ENCODE measurements at places on chromosomes 3 and 15. TPM values are rescaled to one million over a fixed set of nuclear protein-coding genes. Genes with fewer than 3 reads are reported as not detected.

The TMEM266 gene
- 1.1 TPM for total RNA-seq

- no peak for DNase-seq
Observed at GRCh38 chr3:115245438-115245837, 98.3 kb upstream of the ZBTB20 start.

DNA sequence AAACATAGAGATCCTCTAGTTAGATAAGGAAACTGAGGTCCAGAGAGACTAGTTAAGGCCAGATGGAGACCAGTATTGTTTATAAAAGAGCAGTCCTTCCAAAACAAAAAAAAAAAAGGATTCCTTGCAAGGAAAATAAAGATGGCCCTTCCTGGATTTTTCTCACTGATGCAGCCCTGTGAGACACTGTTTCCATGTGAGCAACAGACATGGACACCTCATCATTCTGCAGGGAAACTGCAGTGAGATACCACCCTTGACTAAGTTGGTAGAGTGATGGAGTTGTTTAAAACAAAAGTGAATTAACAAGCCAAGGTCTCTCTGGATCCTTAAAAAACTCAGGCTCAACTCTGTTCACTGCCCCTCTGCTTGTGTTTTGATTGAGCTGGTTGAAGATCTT lies 65.6 kb upstream of the MYZAP start:
- DNase-seq = no peak

GRCh38 chr3:29314727-29315088 lies 33.8 kb downstream of the RBMS3 start:
- DNase-seq = no peak

The MAP1A gene
- 4.0 TPM for total RNA-seq

The GABRR3 gene
- not detected for total RNA-seq

DNA sequence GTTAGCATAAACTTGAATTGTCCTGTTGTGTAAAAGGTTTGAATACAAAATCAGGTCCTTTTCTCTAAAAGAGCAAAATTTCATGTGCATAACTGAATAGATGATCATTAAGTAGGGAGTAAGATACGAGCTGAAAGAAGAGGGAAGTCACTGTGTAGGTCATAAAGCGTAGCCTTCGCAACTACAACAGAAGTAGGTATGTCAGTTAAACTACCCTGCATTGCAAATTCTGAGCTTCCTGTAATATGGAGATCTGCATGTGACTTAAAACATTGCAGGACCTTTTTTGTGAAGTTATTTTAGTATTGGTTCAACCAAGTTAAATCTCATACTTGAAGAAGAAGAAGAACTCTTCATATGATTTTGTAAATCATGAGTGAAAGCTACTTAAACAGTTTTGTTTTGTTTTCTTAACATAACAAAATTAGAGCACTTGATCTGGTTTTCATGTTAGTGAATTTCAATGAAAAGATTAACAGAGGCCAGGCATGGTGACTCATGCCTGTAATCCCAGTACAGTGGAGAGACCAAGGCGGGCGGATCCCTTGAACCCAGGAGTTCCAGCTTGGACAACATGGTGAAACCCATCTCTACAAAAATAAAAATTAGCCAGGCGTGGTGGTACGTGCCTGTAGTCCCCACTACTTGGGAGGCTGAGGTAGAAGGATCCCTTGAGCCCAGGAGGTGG lies 26.4 kb downstream of the ARMC8 start:
- DNase-seq = no peak

GRCh38 chr3:176523114-176523513 lies 674.2 kb downstream of the TBL1XR1 start:
- DNase-seq = no peak

GRCh38 chr3:50930371-50931208 lies 255.9 kb downstream of the DOCK3 start:
- no peak for DNase-seq

GRCh38 chr3:183306798-183307671 lies 54.0 kb downstream of the B3GNT5 start:
- DNase-seq = no peak

- DNase-seq = peak; percentile 72
Observed at GRCh38 chr3:53350652-53351051, 3.3 kb upstream of the DCP1A start.

The PRR20G gene
- total RNA-seq = not detected

The MITF gene
- total RNA-seq = not detected

DNA sequence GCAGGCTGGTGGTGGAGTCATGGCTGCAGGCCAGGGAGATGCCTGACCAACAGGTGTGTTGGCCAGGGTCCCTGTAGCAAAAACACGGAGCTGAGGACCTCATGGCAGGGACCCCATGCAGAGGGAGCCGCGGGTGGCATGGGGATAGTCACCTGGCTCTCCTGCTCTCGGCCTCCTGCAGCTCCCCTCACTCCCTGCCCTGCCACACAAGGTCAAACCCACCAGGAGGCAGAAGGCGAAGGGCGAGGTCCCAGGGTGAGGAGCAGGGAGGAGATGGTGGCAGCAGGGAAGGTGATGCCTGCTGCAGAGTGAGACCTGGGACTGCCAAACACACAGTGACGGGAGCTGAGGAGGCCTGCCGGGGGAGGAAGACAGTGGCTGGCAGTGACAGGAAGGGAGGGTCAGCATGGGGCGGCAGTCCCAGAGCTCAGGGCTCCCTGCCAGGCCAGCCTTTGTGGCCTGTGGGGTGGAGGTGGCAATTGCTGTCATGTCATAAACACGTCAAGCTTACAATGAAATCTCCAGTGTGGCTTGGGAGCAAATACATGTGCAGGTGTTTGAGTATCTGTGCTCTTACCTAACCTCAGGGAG lies 144.3 kb downstream of the TJP1 start:
- no peak for DNase-seq

DNA sequence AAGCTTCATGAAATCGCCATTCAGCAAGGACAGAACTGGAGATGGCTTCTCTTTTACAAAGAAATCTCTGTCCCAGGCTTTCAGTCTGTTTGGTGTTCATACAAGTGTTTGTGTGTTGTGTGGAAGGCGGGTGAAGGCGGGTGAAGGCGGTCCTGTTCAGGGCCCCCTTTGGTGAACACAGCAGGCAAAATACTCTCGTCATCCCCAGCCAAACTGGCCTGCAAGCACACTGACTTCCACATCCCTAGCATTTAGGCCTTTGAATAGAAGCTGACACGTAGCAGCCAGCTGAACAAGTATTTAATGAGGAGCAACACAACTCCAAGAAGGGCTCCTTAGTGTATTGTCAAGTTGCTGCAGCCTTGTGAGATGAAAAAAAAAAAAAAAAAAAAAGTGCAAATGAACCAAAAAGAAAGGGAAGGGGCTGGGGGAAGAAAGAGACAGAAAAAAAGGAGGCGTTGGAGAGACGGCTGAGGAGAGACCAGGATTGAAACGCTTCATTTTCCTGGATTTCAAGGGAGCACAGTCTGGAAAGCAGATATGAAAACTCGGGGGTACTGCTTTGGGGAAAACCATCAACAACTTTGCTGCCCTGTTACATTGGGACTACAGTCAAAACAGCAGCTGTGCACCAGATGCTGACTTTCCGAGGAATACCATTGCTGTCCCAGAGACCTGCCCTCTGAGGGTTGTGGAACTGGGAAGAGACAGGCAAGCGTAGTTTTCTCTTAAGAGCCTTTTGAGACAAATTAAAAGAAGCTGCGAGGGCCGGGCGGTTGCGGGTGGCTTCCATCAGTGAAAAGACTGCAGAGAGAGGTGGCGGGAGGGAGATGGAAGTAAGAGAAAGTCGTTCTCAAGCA lies 74.6 kb downstream of the TGFBR2 start:
- DNase-seq = peak; percentile 62

The CADM2 gene
- 6.8 TPM for total RNA-seq

DNA sequence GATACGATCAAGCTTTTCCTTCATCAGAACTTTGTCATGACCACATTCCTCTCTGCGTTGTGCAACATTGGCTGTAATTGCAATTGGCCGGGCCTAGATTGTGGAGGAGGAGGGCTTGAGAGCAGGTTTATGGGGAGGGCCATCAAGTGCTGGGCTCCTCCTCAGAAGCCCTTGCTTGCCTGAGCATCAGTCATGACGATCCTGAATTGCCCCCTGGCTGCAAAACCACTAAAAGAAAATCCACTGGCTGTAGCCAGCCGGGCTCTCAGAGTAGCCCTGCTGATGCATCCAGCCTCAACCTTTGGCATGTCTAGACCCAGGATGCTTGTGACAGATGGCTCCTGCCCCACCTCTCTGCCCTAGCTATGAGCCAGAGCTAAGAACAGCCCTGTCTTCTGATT lies 13.4 kb upstream of the TRH start:
- DNase-seq = no peak

The GPR149 gene
- not detected for total RNA-seq

The CLN6 gene
- total RNA-seq = 41.9 TPM

DNA sequence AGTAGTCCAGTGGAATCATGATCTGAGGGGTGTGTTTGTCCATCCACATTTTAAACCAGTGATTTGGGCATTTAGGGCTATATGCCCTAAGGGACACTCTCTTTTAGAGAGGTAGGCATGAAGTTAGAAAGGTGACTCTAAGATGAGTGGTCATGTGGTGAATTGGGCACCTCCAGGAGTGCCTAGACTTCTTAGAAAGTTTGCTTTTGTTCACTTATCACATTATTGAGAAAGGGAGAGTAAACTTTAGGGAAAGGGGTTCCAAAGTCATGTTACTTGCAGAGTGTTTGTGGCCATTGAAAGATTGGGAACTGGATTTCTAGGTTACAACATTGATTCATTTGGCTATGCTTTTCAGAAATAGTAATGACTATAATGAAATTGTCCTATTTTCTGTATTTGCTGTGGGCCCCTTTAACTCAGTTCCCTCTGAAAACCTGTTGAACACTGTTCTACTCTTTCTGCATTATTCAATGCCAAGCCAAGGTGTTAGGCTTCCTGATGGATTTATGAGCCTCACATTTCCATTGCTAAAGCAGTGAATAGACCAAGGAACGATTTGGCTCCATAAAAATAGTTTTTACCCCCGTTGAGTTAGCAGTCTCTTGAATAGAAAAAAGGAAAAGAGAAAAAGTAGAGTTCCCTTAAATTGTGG lies 169.3 kb downstream of the PTPRG start:
- DNase-seq = no peak

The GOLGA6L10 gene
- 1.3 TPM for total RNA-seq

DNA sequence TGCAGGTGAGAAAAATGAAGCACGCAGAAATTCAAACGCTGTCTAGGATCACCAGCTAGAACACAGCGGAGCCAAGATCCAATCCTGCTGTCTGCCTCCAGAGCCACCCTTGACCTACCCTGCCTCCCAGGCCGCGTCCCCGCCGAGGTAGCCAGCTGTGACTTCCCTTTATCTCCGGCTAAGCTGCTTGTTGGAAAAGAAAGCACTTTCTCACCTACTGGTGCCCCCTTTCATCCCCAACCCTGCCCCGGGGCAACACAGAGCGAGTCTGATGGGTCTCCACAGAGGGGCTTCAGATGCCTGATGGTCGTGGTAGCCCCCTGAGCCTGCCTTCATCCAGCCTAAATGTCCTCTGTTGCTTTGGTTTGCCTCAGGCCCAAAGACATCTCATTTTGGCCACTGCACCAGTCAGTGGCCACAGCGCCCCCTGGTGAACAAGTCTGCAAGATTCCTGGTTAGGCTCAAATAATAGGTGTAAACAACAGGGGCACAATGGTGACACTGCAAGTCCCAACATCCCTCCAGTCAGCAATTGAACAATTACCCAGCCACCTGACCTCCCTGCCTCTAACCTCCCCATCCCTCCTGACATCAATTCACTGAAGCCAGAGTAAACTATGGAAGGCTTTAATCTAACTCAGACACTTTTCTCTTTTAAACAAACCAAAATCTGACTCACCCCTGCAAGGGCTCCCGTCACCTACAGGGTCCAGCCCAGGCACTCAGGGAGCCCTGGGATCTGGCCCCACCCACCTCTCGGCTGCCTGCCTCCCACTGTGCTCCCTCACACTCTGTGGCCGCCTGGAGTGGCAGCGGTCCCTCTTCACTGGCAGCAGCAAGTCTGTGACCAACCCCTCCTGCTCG lies 27.3 kb upstream of the BCL2L10 start:
- peak; percentile 83 for DNase-seq

DNA sequence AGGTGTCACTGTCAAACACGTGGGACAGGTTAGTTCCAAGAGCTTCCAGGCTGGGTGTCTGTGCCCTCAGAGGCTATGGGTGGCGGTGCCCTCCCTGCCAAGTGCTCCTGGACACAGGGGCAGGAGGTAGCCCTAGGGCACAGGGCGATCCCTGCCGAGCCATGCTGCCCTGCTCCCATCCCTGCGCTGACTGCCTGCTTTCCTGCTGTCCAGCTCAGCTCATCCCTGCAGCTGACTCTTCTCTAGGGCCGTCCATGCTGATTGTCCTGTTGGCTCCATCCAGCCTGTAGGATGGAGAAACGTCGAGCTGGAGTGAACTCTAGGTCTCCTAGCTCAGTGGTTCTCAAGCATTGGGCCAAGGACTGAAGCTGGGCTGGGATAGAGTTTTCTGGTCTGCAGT lies 3.7 kb downstream of the PDIA5 start:
- DNase-seq = no peak

DNA sequence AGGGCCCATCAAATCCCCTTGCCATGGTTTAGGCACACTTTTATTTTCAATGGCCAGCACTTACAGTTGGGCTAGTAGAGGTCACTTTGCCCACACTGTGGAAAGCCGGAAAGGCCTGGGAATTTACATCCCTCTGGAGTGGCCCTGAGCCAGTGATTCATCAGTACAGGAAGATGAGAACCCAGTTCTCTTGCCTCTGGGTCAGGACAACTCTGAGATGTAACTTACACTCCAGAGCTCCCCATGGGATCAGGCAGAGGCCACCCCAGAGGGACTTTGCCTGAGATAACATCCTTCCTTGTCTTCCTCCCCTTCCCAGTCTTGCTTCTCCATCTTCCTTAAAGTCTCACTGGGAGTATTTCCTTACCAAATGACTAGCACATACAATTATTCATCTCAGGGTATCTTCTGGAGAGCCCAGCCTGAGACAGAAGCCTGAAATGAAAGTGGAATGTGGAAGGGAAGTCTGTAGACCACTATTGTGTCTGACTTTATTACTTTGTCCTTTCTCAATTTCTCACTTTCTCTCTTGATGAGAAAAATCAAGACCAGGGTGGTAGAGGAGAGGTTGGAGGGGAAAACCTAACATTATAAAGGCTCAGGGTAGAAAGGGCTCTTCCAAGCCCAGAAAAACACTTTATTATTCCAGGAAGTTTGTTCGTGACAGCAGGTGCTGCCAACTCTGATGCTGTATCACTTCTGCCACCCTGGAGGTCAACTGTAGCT lies 220.8 kb downstream of the ZNF621 start:
- no peak for DNase-seq

DNA sequence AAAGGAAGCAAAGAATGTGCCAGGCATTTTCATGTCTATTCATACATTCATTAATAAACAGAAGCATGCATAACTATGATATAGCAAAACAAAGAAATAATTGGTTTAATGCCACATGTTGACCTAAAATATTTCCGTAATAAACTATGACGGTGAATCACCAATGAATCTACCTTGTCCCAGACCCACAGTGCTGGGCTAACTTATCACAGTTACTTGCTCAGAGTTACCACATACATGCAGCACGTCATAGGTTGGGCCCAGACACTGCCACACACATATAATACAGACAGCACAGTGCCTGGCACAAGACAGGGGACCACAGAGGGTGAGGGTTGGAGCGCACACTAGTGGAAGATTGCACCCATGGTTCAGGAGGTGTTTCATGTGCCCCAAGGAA lies 86.9 kb downstream of the ATP1B3 start:
- DNase-seq = no peak

The CTXN2 gene
- 0.60 TPM for total RNA-seq

GRCh38 chr3:129035360-129036221 lies 25.0 kb upstream of the GP9 start:
- DNase-seq = no peak
